ENCODE measurements at places on chromosomes 3 and 15.

DNA sequence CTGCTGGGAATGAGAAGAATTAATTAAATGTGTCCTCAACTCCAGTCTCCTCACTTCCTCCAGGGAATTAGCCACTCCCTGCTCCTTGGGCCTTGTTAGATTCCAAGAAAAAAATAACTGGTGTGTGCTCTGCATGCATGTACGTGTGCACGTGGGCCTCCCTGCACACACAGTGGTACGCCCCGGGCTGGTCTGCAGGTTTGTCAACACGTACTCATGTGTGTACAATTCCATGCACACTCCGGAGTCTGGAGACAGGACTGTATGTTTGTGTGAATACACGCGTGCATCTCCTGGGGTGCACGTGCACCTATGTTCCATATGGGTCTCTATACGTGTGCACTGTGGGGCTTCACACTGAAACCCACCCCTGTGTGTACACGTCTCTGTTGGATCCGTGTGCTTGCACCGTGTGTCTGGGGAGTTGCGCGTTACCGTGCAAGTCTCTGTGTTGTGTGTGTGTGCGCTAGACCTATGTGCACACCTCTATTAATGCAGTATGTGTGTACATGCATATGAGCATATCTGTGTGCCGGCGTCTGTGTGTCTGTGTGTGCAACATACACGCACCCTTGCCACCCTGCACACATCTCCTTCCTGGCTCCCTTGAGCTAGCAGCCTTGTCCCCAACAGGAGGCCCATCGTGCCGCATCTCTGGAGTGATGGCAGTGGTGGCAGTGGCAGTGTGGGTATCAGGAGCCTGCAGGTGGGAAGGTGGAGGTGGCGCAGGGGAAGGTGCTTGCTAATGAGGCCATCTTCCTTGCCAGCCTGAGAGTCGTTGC lies 210.1 kb downstream of the TBC1D2B start:
- DNase-seq, result no peak

- DNase-seq, result no peak
Measured at GRCh38 chr15:62413153-62413552, 248.1 kb upstream of the C2CD4B start.

GRCh38 chr3:193850084-193850619 lies 257.1 kb downstream of the OPA1 start:
- DNase-seq, result no peak

DNA sequence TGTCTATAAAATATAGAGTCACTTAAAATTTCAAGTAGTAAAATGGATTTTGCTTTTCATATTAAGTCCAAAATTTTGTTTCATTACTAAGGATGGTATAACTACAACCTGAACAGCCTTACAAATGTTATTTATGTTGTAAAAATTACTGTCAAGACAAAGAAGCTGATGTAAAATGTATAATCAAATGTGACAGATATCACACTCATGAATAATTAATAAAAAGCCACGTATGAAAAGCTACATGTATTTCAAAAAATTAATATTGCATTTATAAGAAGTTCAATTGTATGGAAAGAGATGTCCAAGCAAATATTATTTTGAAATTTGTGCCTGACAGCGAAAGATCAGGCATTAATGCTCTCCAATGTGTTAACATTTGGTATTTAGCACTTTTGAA lies 48.9 kb downstream of the KBTBD8 start:
- no peak for DNase-seq

GRCh38 chr3:49339581-49339940 lies 292 bp downstream of the USP4 start:
- no peak for DNase-seq

DNA sequence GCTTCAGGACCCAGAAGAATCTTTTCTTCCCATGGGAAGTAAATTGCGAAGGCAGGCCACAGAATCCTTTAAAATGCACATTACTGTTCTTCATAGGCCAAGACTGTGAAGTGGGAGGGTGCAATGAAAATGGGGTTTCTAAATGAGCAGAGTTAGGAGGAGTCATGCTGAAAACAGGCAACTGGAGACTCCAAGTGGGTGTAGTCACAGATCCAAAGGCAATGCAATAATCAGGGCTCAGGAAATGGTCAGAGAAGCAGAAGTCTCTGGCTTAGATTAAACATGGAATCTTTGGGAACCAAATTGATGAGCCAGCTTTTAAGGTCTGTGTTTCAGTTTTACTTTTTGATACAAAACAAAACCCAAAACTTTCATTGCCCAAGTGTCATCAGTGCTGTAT lies 37.6 kb downstream of the HHLA2 start:
- DNase-seq, result no peak

GRCh38 chr3:18591120-18591519 lies 166.0 kb upstream of the SATB1 start:
- DNase-seq, result no peak

DNA sequence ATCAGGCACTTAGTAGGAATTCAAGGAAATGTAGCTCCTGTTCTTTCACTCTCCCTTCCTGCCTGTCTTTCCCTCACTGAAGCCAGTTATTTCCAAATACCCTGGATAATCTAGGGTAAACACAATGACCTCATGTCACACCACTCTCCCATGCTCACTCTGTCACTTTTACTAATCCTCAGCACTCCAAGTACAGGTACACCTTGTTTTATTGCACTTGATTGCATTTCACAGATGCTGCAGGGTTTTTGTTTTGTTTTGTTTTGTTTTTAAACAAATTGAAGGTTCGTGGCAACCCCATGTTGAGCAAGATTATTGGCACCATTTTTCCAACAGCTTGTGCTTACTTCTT lies 40.8 kb downstream of the PPM1L start:
- no peak for DNase-seq

DNA sequence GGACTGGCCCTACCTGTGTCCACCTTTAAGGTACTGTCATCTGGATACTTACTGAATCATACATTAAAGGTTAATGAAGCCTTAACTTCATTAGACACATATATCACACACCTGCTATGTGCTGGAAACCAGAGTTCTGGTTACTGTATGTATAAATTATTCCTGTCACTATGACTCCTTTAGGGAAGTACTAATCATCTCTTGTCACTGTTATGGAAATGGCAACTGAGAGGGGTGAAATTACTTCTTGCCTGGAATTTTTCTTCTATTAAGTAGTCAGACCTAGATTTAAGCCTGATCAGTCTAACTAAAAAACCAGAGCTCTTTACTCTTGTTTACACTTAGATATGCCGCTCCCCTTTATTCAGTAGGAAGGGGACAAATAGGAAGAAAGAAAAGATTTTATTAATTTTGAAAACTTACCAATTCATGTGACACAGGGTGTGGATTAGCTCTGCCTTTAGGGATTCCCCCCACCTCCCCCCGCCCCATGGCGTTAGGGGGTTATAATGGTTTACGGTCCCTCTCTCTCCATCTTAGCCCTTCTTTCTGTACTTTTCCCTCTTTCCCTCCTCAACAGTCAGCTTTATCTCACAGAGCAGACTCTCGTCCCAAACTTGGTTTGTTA lies 152.5 kb downstream of the KLHL25 start:
- no peak for DNase-seq

DNA sequence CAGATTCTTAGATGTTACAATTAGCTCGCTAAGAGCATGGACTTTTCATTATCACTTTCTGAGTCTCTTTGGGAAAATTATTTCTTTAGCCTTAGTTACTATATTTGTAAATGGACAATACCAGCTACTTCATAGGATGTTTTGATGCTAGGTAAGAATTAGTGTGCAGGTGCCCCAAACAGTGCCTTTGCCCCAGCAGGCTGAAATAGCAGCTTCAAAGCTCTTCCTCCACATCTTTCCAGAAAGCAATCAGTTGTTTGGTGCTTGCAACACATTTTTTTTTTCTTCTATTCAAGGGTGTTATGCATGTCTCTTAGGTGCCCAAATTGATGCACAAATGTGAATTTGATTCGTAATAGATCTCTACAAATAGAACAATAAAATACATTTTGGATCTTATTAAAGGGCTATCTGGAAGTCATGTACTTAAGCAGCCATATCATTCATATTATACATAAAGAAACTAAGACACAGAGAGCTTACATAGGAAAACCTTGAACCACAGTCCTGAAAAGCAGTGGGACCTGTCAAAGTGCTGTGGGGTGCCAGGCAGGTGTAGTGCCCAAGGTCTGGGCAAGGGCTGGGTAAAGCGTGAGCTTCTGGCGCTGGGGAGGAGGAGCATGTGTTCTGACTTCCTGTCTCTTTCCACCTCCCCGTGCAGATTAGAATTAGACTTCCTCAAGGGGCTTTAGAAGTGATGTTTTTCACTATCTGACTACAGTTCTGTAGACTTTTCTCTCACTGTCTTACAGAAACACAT lies 62.9 kb downstream of the FNDC3B start:
- peak; percentile 64 for DNase-seq

DNA sequence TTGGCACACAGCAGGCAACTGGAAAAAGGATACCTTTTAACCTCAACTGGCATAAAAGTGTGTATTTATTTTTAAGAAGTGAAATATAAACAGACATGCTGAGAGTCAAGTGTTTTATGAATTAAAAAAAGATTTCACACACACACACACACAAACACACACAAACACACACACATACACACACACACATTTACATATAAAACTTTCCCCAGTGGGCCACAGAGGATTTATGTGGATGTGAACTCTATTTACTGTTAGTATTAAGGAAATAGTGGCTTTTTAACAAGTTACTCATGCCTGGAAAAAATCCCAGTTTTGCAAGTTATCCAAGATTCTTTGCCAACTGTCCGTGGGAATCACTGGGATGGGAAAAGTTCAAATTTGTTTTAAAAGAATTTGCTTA lies 725.9 kb upstream of the NR2F2 start:
- no peak for DNase-seq

DNA sequence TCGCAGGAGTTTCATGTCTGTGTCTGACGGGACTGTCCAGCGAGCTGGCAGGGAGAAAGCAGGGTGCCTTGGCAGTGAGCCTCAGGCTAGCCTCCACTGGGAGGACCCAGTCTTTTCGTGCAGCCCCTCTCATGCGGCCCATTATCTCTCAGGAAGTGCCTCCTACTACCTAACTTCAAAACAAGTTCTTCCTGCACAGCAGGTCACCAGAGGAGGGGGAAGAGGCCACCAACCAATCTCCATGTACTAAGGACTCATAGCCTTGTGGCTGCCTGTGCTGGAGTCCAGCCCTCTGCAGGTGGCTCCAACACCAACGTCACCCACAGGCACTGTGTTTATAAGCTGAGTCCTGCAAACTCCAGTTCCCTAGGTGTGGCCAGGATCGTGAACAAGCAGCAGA lies 4.8 kb downstream of the VIPR1 start:
- DNase-seq, result peak; percentile 45

DNA sequence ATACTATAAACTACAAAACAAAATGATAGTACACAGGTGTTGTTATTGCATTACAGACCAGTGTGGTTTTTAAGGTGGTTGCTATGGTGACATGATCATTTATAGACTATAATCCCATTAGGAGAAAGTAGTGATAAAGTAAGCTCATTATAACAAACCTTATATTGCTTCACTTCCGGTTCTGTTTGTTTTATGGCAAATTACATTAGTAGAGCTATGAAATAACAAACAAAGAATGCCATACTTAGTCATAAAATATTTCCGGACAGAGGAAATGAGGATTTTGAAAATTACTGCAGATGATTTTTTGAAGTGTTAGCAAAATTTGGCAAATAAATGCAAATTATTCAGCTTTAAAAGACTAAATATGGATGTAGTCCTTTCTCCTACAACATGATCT lies 640.4 kb upstream of the ARPP21 start:
- no peak for DNase-seq

GRCh38 chr3:69815970-69816369 lies 76.7 kb downstream of the MITF start:
- no peak for DNase-seq

DNA sequence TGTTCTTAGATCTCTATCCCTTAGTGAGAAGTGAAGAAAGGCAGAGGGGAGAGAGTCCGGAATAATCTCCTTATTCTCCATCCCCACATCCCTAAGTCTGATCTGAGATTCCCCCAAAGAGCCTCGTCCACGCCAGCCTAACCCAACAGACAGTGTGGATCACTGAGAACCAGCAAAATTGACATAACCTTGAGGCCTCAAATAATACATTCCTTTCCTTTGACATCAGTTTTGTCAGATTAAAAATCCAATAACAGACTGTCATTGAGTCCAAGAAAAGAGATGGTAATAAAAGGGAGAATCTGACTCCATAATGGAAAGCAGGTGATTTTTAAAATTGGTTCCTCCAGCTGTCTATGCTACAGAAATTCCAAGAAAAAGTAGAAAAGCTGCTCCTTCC lies 7.7 kb upstream of the SIAH2 start:
- DNase-seq, result no peak

DNA sequence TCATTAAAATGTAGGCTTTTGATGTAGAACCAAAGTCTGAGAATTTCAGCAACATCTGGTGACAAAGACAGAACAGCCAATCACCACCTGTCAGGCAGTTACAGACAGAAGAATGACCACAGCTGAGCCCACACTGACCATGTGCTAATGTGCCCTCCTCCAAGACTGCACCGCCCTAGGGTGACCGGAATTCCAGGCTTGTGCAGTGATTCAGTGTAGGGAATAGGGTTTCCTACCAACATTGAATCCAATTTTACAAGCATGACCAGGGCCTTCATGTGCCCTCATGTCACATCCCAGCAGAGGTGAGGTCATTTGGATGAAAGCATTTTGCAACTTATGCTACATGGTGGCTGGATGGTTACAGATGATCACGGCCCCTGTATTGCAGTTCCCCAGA lies 412.5 kb downstream of the SOX2 start:
- no peak for DNase-seq

DNA sequence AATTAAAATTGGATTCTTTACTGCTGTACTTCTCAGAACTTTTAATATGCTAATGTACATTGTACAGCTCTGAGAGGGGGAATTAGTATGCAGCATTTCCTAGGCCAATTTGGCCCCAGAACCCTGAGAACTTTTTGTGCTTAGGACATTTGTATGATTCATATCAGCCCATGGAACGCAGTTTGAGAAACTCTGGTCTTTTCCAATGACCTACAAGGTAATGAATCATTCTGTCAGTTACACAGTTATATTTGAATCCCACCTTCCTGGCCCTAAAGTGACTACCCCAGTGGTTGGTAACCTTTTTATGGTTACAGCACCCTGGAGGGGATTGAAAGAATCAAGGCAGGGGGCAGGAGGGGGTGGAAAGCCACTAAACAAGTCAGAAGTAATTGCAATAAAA lies 25.6 kb upstream of the KBTBD12 start:
- DNase-seq, result no peak

DNA sequence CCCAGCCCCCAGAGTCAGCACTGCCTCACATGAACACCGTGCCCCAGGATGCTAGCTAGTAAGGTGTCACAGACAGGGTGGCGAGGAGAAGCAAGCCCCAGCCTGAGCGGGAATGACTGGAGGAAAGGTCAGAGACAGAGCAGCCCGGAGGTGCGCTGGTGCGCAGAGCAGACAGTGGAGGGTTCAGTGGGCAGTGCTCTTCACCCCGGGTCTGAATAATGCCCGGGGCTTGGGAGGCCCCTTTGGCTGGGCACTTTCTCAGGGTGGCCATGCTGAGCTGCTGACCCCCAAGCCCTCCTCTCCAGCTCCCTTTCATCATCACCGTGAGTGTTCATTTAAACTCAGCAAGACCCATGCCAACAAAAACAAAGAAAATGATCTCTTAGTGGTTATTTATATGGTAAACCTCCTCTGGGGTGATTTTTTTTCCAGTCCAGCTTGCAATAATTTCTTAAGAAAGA lies 110.8 kb downstream of the VGLL4 start:
- no peak for DNase-seq

- no peak for DNase-seq
Measured at GRCh38 chr3:58899953-58900298, 149.9 kb downstream of the CFAP20DC start.
